ENCODE measurements at places on chromosomes 5 and 9. TPM values are rescaled to one million over a fixed set of nuclear protein-coding genes. Genes with fewer than 3 reads are reported as not detected.
A peak's percentile ranks its signal among the peaks of the same experiment; 100 is the strongest.

Gene ENHO
- total RNA-seq, result under 0.01 TPM

Gene SCGB3A2
- not detected for total RNA-seq

Gene RNF183
- total RNA-seq, result not detected

Gene ANKRD31
- total RNA-seq, result 0.29 TPM

Gene GKAP1
- 1.5 TPM for total RNA-seq

GRCh38 chr5:58156361-58156760 lies 303.5 kb downstream of the PLK2 start:
- H3K4me3 ChIP-seq, result no peak overlapping the region
- H3K36me3 ChIP-seq, result no peaks in the 10 kb centered on the region
- peak; percentile 56 for DNase-seq
- no peaks in the 10 kb centered on the region for H3K27me3 ChIP-seq
- H3K4me1 ChIP-seq, result peaks cover 8% of the 10 kb centered on the region

DNA sequence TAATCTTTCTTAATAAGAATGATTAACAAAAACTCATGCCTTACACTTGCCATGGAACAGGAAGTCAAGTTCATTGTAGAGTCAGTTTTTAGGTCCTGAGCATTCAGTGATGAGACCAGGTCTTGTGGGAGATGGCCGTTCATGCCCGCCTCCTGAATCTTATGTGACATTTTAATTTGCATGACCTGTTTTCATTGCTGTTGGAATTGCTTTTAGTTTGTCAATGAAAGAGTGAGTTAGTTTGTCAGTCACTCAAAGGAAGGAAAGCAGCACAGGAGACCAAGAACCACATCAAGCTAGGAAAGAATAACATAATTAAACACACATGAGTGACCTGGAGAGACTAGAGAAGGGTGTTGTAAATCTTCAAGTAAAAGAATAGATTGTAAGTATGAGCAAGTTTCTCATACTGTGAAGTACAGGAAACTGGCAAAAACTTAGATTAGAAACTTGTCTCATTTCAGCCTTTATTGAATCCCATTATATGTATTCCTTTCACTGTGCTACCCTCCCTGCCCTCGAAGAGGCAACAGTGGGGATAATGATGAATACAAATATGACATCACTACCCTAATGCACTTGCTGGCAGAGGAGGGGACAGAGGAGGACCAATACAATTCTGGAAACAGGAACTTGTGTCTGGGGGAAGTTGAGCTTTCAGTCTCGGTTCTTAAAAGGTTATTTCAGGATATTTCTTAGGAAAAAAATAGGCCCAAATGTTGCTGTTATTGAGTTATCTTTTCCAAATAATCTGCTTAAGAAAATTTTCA lies 64.3 kb upstream of the C6 start:
- H3K27me3 ChIP-seq, result no peaks in the 10 kb centered on the region
- no peak for DNase-seq
- no peaks in the 10 kb centered on the region for H3K36me3 ChIP-seq
- no peaks in the 10 kb centered on the region for H3K4me1 ChIP-seq
- no peak overlapping the region for H3K27ac ChIP-seq

- no peaks in the 10 kb centered on the region for H3K27me3 ChIP-seq
- peak overlapping the region; percentile 86 for H3K4me3 ChIP-seq
- no peaks in the 10 kb centered on the region for H3K36me3 ChIP-seq
- peak; percentile 49 for DNase-seq
- H3K27ac ChIP-seq, result peak overlapping the region; percentile 45
Measured at GRCh38 chr9:4490705-4491625, 697 bp downstream of the SLC1A1 start.

DNA sequence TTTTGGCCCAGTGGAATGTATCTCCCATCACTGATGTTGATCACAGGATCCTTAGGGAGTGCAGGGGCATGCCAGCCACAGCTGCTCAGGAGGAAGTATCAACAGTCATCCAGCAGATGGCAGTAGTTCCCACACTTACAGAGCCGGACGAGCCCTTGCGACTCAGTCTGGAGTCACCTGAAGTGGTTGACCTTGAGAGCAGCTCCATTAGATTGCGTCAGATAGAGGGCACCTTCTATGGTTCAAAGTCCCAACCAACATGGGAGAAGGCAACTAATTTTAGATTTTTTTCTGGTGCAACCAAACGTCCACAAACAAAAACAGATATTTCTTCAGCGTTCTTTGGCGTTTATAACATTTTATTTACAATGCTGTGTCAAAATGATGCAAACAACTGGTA lies 124.5 kb downstream of the EGFLAM start:
- H3K27me3 ChIP-seq, result peaks cover 22% of the 10 kb centered on the region
- H3K36me3 ChIP-seq, result no peaks in the 10 kb centered on the region
- no peak overlapping the region for H3K27ac ChIP-seq
- peak; percentile 65 for DNase-seq

DNA sequence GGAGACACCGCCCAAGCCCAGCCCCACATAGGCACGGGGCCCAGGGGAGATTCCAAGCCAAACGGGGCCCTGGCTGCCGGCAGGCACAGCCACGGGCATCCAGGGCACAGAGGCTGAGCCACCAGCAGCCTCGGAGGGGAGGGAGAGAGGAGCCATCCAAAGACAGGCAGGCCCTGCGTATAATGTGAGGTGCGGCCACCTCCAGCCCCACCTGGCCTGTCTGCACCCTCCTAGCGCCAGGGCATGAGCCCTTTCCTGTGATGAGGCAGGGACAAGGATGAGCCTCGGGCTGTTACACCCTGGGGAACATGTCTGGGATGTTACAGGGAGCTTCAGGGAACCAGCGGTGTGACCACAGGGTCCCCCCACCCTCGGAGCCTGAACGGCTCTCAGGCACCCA lies 1.1 kb upstream of the CCDC187 start:
- no peak overlapping the region for H3K27ac ChIP-seq
- H3K27me3 ChIP-seq, result no peaks in the 10 kb centered on the region
- no peak for DNase-seq
- H3K4me1 ChIP-seq, result no peaks in the 10 kb centered on the region

- no peak for DNase-seq
- no peak overlapping the region for H3K27ac ChIP-seq
- H3K27me3 ChIP-seq, result no peaks in the 10 kb centered on the region
- H3K36me3 ChIP-seq, result no peaks in the 10 kb centered on the region
- H3K4me3 ChIP-seq, result no peak overlapping the region
Measured at GRCh38 chr5:144418719-144419118, 248.0 kb downstream of the KCTD16 start.

DNA sequence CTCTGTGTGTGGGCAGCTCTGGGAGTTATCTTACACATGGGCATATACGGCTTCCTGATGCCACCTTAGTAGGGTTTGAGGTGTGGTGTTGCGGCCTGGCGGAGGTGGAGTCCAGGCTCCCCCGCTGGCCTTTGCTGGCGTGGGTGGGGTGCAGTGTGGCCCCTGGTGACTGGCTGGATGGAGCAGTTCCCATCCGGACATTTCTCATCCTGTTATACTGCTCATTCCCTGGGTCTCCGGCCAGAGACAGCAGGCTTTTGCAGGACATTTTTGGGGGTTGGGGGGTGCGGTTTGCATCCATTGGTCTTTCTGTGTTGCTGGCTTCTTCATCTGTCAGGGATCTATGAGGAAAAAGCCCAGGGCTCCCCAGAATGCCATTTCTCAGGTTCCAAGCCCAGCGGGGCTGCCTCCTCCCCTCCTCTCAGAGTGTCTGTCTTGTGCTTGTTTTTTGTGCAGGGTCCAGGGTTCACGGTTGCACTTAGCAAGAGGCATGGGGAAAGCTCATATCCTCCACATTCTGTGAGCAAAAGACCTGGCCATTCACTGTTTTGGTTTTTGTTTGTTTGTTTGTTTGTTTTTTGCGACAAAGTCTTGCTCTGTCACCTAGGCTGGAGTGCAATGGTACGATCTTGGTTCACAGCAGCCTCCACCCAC lies 22.3 kb downstream of the NDUFS6 start:
- no peaks in the 10 kb centered on the region for H3K4me1 ChIP-seq
- H3K4me3 ChIP-seq, result no peak overlapping the region
- H3K27me3 ChIP-seq, result no peaks in the 10 kb centered on the region
- peaks cover 27% of the 10 kb centered on the region for H3K36me3 ChIP-seq

DNA sequence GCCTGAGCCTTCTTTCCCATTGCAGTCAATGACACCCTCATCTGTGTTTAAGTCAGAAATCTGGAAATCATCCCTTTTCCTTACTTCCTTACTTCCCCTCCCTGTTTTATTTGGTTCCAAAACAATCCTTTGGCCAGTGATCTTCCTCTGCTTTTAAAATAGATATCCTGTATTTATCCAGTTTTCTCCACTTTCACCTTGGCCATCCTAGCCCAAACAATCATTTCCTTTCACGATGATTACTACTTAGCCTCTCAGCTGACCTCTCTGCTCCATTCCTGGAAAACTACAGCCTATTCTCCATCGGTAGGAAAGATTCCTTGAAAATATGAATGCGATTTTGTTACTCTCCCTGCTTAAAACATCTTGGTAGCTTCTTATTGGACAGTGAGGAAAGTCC lies 565.4 kb downstream of the TLR4 start:
- H3K27ac ChIP-seq, result no peak overlapping the region
- H3K27me3 ChIP-seq, result no peaks in the 10 kb centered on the region
- no peak overlapping the region for H3K4me3 ChIP-seq
- no peaks in the 10 kb centered on the region for H3K4me1 ChIP-seq
- no peak for DNase-seq

- no peaks in the 10 kb centered on the region for H3K27me3 ChIP-seq
- no peak overlapping the region for H3K27ac ChIP-seq
- no peaks in the 10 kb centered on the region for H3K36me3 ChIP-seq
- H3K4me3 ChIP-seq, result no peak overlapping the region
Measured at GRCh38 chr9:95857896-95858295, 17.6 kb upstream of the ERCC6L2 start.

DNA sequence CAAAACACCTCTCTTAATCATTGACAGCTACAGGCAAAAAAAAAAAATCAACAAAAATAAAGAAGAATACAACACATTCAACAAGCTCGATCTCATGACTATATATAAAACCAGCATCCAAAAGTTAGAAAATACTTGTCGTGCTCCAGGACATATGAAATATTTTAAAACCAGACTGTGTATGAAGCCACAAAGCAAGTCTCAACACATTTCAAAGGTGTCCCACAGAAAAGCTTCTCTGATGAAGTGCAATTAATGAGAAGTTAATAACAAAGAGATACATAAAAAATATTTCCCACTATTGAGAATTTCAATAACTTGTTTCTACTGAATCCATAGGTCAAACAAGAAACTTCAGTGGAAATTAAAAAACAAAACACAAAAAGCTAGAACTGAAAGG lies 178.7 kb downstream of the PLK2 start:
- H3K27ac ChIP-seq, result no peak overlapping the region
- H3K4me3 ChIP-seq, result no peak overlapping the region

DNA sequence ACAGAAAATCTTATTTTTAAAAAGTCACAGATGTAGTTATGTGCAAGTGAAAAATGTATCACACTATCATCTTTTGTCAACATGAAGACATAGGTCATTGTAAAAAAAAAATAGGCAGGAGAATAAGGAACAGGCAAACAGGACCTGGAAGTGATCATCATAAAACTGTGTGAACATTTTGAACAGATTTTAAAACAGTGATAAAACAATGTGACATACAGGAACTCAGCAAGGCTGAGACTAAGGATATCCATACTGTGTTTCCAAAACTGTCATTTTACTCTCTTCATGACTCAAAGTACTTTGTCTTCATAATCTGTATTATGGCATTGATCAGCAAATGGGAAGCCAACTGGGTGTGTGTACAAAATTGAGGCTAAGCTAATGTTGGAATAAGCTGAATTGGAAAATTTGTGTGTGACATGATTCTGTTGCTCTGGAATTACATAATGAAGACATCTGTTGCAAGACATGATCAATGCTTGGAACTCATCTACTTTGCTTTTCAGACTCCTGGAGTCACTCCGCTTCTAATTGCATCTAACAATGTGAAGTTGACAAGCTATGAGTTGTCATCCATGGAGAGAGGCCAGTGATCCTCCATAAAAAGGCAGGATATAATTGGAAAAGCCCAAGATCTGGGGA lies 978.7 kb upstream of the NUDT12 start:
- H3K27ac ChIP-seq, result no peak overlapping the region
- no peaks in the 10 kb centered on the region for H3K27me3 ChIP-seq
- DNase-seq, result no peak
- H3K36me3 ChIP-seq, result no peaks in the 10 kb centered on the region

- H3K4me1 ChIP-seq, result peaks cover 24% of the 10 kb centered on the region
- H3K27me3 ChIP-seq, result no peaks in the 10 kb centered on the region
- no peaks in the 10 kb centered on the region for H3K36me3 ChIP-seq
- no peak for DNase-seq
Measured at GRCh38 chr5:103259705-103260355, 1.3 kb downstream of the MACIR start.

DNA sequence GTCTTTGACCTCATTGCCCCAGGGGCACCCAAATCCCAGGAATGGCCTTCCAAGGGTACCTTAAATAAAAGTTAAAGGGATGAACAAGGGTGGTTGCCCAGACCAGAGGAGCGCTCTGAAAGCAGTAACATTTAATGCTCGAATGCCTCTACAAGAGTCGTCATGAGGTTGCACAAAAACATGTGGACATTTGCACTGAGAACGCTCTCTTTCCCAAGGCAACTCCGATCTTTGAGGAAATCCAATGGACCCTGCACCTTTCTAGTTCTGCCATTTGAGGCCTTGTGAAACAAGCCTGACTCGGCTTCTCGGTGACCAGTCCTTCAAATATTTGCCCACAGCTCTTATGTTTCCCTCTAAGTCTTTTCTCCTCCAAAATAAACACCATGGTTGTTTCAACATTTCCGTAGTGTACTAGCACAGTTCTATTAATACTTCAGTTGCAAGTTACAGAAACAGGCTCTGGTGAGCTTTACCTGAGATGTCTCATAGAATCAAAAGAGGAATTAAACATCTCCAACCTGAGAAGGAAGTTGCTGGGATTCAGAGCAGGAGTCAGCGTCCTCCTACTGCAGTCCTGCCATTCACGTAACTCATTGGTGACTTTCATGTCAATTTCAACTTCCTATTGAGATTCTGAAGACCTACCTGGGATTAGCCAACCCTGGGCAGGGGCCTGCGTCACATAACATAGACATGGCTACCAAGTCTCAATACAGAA lies 168.8 kb upstream of the RAI14 start:
- no peaks in the 10 kb centered on the region for H3K27me3 ChIP-seq
- peak overlapping the region; percentile 94 for H3K27ac ChIP-seq
- peak overlapping the region; percentile 27 for H3K4me3 ChIP-seq
- H3K36me3 ChIP-seq, result no peaks in the 10 kb centered on the region
- peaks cover 51% of the 10 kb centered on the region for H3K4me1 ChIP-seq
- peak; percentile 97 for DNase-seq

DNA sequence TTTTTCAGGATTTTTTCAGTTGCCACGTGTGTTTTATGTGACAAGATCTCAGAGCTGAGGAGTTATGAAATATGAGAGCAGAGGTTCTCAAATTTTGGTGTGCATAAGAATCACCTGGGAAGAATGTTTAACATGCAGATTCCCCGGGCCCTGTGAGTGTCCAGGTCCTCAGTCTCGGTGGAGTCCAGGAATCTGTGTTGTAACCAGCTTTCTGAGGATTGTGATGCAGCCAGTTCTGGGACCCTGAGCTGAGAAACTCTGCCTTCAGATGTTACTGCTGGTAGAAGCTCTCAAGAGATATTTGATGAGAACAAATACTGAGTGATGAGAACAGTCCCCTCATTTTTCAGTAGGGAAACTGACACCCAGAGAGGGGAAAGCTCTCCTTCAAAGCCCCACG lies 102.8 kb upstream of the SAP30L start:
- no peak overlapping the region for H3K27ac ChIP-seq
- no peaks in the 10 kb centered on the region for H3K27me3 ChIP-seq
- no peak overlapping the region for H3K4me3 ChIP-seq
- no peak for DNase-seq

Data from osteoblast (primary cell).